T-helper 17 cell (primary cell): ENCODE measurements at places on chromosomes 16 and 17. TPM values are rescaled to one million over a fixed set of nuclear protein-coding genes. Genes with fewer than 3 reads are reported as not detected.

CDH8 gene
- total RNA-seq: not detected

- H3K27ac ChIP-seq: peak overlapping the region; percentile 91
- H3K4me3 ChIP-seq: peak overlapping the region; percentile 67
- peaks cover 49% of the 10 kb centered on the region for H3K4me1 ChIP-seq
- DNase-seq: no peak
Observed at GRCh38 chr17:77691216-77692085, 267.1 kb upstream of the TNRC6C start.

DNA sequence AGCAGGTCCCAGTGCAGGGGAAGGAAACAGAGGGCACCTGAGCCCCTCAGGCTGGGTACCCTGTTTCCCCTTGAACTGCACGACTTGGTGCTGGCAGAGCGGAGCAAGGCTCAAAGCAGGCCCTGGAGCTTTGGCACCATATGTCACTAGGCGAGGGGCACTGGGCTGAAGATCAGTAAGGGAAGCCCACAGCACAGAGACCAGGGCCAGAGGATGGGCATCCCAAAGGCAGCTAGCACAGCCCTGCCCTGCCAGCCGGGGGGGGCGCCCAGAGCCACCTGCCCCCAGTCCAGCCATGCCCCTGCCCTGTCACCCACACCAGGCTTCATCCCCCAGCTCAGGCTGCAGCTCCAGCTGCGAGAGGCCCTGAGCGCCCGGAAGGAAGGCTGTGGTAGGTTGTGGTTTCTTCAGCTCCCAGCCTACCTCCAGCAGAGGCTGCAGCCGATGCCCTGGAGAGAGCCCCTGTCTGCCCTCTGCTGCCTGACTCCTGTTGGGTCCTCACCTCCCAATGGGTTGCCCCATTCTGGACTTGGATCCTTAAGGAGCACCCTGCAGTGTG is 10.9 kb downstream of the NHERF1 start:
- peak overlapping the region; percentile 90 for H3K27ac ChIP-seq
- H3K27me3 ChIP-seq: no peaks in the 10 kb centered on the region
- H3K4me3 ChIP-seq: peak overlapping the region; percentile 85
- H3K4me1 ChIP-seq: peaks cover 51% of the 10 kb centered on the region
- peak; percentile 39 for DNase-seq

EPX gene
- not detected for total RNA-seq

DNA sequence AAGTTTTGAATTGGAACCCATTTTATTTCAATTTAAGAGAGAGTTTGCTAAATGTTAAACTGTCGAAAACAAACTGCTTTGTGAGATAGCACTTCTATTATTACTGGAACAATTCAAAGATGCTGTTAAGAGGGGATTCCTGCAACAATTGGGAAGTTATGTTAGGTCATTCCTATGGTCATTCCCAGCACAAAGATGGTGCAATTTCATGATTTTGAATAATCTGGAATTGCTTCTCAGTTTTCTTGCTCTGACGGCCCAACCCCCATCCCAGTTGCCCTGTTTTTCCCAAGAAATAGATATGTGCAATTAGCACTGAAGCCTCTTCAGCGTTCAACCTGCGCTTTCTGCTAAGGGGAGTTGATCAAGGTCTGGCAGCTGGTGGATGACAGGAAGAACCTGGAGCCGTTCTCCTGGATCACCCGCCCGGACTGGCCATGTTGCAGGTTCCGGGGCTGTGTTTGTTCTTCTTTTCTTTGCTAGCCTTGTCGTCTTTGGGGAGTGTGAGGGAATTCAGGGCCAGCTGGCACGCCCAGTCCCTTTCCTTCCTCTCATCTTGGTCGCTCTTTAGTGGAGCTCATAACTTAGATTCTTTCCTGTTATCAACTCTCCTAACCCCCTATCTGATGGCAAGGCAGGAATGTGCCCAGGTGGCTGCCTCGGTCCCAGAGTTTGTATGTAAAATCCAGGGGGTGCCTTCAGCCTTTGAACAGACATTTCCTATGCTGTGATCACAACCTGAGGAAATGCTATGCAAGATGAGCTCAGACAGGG is 29.0 kb upstream of the IRF8 start:
- H3K36me3 ChIP-seq: peaks cover 2% of the 10 kb centered on the region
- no peak for DNase-seq
- no peak overlapping the region for H3K4me3 ChIP-seq
- no peak overlapping the region for H3K27ac ChIP-seq
- H3K27me3 ChIP-seq: peaks cover 43% of the 10 kb centered on the region
- H3K4me1 ChIP-seq: peaks cover 2% of the 10 kb centered on the region

DNA sequence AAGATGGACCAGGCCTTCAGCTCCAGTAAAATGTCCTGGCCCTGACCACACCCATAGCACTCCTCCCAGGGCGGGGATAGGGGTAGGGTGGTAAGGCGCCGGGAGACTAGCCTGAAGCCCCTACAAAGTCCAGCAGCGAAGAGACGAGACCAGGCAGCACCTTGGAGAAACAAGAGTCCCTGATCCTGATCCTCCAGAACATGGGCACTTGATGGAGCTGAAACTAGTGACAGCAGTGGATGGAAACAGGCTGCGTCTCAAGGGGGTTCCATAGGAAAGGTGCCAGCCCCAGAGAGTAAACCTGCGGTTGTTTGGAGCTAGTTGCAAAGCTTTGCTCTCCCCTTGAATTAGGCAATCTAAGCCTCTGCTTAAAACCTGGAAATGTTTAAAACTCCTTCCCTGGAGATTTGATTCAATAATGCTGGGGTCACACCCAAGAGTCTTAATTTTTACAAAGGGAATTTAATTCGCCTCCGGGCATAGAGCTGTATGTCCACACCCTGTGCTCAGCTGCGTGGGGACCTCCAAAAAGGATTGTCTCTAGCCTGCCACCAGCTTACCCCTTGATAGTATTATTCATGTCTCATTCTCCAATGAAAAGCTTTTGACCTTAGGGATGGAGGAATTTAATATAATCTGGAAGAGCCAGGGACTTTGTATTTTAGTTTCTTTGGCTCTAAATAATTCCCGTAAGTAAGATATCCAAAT is 258.6 kb downstream of the PMP22 start:
- H3K4me1 ChIP-seq: peaks cover 2% of the 10 kb centered on the region
- no peak for DNase-seq
- peaks cover 22% of the 10 kb centered on the region for H3K27me3 ChIP-seq
- no peak overlapping the region for H3K27ac ChIP-seq

DNA sequence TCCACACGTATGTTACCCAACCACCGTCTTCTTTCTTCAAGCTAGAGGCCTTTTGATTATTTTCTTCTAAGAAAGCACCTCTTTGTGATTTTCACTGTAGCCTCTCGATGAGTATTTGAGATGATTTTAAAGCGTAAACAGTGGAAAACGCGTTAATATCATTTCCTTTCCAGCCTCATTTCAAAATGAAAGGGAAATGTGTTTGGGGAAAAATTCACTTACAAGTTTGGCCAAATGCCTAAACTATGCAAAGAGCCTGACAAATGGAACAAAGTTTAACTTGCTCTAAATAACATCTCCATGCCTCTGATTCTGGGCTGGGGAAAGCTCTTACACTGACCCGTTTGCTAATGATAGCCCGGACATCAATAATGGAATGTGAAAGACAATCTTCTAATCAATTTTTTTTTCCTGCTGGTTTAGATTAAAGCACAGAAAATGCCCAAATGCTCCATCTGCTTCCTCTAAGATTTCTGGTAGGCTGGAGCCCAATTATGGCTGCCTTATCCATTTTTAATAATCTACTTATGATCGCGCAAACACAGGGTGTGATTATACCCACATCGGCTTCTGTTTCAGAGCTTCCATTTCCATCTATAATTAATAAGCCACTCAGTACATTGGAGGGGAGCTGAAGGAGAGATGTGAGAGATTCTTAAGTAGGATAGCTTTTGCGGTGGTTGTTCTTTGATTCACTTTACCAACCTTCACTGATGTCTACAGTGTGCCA is 43.5 kb downstream of the HS3ST2 start:
- peaks cover 52% of the 10 kb centered on the region for H3K27me3 ChIP-seq
- no peak overlapping the region for H3K4me3 ChIP-seq
- no peak overlapping the region for H3K27ac ChIP-seq
- no peak for DNase-seq

GAST gene
- not detected for total RNA-seq

- DNase-seq: no peak
- no peaks in the 10 kb centered on the region for H3K4me1 ChIP-seq
- no peak overlapping the region for H3K4me3 ChIP-seq
- no peaks in the 10 kb centered on the region for H3K27me3 ChIP-seq
- no peak overlapping the region for H3K27ac ChIP-seq
Observed at GRCh38 chr16:6926762-6927161, 405.9 kb upstream of the RBFOX1 start.

- H3K4me3 ChIP-seq: no peak overlapping the region
- DNase-seq: no peak
- H3K27me3 ChIP-seq: no peaks in the 10 kb centered on the region
Observed at GRCh38 chr17:2136241-2136640, 81.3 kb downstream of the HIC1 start.

- H3K4me3 ChIP-seq: no peak overlapping the region
- no peak overlapping the region for H3K27ac ChIP-seq
- H3K4me1 ChIP-seq: peaks cover 28% of the 10 kb centered on the region
- peaks cover 67% of the 10 kb centered on the region for H3K27me3 ChIP-seq
Observed at GRCh38 chr17:47847341-47848197, 3.4 kb downstream of the SP6 start.

AOC2 gene
- 1.9 TPM for total RNA-seq

DNA sequence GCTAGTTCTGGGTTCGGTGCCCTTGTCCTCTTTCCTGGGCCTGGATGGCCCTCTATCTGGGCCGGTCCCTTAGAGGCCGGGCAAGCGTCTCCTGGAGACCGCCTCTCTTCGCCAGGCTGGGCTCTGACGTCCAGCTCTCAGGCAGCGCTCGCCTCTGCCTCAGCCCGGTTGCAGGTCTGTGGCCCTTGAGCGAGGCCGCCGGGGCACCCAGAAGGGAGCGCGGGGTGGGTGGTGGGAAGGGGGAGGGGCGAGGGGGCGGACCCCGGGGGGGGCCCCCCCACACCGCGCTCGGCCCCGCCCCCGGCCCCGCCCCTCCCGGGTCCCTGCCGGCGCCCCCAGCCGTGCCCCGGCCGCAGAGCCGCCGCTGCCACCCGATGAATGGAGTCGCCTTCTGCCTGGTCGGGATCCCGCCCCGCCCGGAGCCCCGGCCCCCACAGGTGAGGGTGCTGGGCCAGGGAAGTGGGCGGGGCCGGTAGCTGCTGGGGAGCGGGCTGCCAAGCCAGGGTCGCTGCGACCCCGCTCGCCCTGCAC is at the start of gene ARHGAP23:
Gene ARHGAP23 (plus strand): TSS at position 353 of the 531 bp plus-strand sequence. CDS start 22 bp downstream, at position 375.
- H3K36me3 ChIP-seq: peaks cover 2% of the 10 kb centered on the region
- H3K27ac ChIP-seq: peak within 1 kb of the TSS; percentile 51
- peak within 1 kb of the TSS; percentile 79 for H3K4me3 ChIP-seq
- DNase-seq: peak; percentile 49

DNA sequence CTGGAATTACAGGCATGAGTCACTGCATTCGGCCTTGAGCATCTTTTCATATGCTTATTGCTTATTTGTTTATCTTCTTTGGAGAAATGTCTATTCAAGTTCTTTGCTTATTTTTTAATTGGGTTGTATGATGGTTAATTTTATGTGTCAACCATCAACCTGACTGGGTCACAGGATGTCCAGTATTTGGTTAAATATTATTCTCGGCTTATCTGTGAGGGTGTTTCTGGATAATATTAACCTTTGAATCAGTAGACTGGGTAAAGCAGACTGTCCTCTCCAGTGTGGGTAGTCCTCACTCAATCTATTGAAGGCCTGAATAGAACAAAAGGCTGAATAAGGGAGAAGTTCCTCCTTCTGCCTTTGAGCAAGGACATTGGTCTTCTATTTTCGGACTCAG is 142.0 kb downstream of the SSH2 start:
- no peak overlapping the region for H3K4me3 ChIP-seq
- H3K27ac ChIP-seq: peak overlapping the region; percentile 74
- H3K4me1 ChIP-seq: peaks cover 4% of the 10 kb centered on the region
- H3K27me3 ChIP-seq: no peaks in the 10 kb centered on the region
- DNase-seq: no peak

DNA sequence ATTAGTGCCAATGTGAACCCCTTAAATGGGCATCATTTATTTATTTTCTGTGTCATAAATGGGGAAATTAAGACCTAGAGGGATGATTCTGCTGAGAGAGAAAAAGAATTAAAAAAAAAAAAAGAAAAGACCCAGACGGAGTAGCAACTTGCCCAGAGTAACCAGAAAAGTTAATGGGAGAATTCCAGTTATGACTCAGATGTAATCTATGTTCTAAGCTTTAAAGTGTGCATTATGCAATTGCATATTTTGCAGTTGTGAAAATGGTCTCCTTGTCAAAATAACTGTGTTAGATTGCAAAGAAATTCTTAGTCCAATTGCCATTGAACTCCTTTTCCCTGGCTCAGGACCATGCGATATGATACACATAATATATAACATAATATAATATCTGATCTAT is 38.6 kb upstream of the TBX2 start:
- DNase-seq: no peak
- no peaks in the 10 kb centered on the region for H3K27me3 ChIP-seq
- H3K4me1 ChIP-seq: peaks cover 2% of the 10 kb centered on the region
- H3K36me3 ChIP-seq: no peaks in the 10 kb centered on the region
- H3K27ac ChIP-seq: no peak overlapping the region

DNA sequence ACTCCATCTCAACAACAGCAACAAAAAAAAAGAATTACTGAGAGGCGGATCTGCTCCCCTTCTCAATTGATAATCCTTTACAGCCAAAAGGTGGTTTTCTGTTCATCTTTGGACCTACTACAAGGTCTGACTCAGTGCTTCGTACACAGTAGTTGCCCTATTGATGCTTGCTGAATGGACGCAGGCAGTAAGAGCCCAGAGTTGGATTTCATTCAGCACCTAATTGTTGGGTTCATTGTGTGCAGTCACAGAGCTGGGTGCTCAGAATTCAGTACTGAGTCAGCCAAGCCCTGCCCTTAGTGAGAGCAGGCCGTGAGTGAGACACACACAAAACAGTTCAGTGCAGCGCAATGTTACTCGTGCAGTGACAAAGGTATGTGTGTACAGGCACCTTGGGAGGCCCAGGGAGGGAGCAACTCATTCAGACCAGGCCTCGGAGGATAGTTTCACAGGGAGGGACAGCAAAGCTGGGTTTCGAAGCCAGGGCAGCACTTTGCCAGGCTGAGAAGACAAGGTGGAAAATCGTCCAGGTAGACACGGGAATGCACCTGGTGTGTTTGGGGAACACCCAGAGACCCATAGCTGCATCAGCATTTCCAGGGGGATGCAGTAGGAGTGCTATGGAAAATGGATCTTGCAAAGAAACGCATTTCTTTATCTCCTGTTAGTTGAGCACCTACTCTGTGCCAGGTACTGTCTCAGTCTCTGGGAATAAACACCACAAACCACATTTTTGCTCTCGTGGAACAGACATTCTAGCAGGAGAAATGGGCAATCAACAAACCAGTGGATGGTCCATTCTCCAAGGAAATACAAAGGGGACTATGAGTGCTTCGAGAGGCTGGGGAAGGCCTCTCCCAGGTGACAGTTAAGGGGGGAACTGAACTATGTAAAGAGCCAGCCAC is 18.1 kb upstream of the KRT17 start:
- no peaks in the 10 kb centered on the region for H3K36me3 ChIP-seq
- no peak for DNase-seq
- H3K4me3 ChIP-seq: no peak overlapping the region
